Astrocyte (in vitro differentiated cells and primary cell): ENCODE measurements at places on chromosomes 6 and 20. TPM values are rescaled to one million over a fixed set of nuclear protein-coding genes. Genes with fewer than 3 reads are reported as not detected.

Gene C6orf58
- total RNA-seq, result not detected in 2 replicates

GRCh38 chr6:75215291-75215690 lies 9.4 kb upstream of the COL12A1 start:
- no peaks in the 10 kb centered on the region for H3K36me3 ChIP-seq
- H3K27ac ChIP-seq, result no peak overlapping the region
- no peak overlapping the region for H3K4me3 ChIP-seq
- H3K27me3 ChIP-seq, result peaks cover 2% of the 10 kb centered on the region
- DNase-seq, result no peak

- H3K27me3 ChIP-seq, result no peaks in the 10 kb centered on the region
- no peak overlapping the region for H3K27ac ChIP-seq
- H3K4me1 ChIP-seq, result no peaks in the 10 kb centered on the region
- no peaks in the 10 kb centered on the region for H3K36me3 ChIP-seq
- H3K4me3 ChIP-seq, result no peak overlapping the region
Observed at GRCh38 chr6:140897349-140897748, 1235.4 kb upstream of the GJE1 start.

DNA sequence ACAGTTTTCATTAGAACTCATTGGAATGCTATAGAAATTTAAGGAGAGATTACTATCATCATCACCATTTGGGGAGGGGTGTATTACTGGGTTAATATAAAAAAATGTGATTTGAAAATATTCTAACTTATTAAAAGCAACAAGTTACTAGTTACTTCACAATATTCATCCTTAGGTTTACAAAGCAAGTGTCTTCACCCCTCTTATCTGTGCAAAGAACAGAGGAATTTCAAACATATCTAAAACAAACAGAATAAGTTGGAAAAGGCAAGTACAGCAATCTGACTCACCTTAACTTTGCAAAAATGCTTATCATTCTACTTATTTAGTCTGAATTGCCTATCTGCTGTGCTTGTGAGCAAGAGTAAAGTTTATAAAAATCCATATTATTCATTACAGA lies 32.9 kb downstream of the DCBLD1 start:
- H3K27me3 ChIP-seq, result no peaks in the 10 kb centered on the region
- peak; percentile 56 for DNase-seq
- peaks cover 18% of the 10 kb centered on the region for H3K36me3 ChIP-seq
- H3K4me1 ChIP-seq, result peaks cover 36% of the 10 kb centered on the region
- no peak overlapping the region for H3K4me3 ChIP-seq
- no peak overlapping the region for H3K27ac ChIP-seq

DNA sequence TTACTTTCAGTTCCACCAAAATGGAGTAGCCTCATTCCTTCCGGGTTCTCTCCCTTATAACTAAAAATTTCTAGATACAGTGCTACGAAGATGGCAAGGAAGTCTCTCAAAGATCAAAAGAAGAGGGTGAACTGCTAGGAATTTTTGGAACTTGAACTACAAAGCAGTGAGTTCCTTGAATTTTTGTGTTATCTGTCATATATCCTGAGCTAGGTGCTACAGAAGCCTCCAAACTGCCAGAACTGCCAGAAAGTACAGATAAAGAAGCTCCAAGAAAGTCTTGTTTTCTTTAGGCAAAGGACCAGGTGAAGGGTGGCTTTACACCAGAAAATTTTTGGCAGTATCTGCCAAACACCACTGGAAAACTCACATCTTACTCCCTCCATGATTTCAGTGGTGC lies 218.8 kb upstream of the FLRT3 start:
- no peaks in the 10 kb centered on the region for H3K27me3 ChIP-seq
- no peaks in the 10 kb centered on the region for H3K36me3 ChIP-seq
- H3K4me3 ChIP-seq, result no peak overlapping the region
- DNase-seq, result no peak
- no peak overlapping the region for H3K27ac ChIP-seq
